Hindlimb muscle (tissue), 1 donor: ENCODE measurements at places on chromosomes 1 and 21. TPM values are rescaled to one million over a fixed set of nuclear protein-coding genes. Genes with fewer than 3 reads are reported as not detected.

DNA sequence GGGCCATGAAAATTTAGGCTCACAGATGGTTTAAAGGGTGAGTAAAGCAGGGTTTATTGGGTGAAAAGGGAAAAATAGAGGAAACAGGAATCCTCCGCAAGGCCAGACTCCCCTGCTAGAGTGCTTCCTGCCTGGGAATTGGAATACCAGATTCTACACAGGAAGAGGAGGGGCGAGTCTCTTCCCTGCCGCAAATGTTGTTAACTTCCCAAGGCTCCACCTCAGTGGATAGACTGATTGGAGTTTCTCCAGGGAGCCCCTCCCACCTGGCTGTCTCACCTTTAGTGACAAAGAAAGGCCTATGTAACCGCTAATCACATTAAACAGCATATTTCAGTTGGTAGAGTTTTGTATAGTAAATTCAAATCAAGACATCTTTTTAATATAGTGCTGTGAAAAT lies 1450.1 kb downstream of the KCNT2 start:
- no peak for DNase-seq

Gene BOLA1
- polyA plus RNA-seq = 14.4 TPM

Gene ZNF124
- 6.7 TPM for polyA plus RNA-seq

Gene FAM110D
- polyA plus RNA-seq = 0.98 TPM

- DNase-seq = no peak
Observed at GRCh38 chr21:42688226-42688840, 34.9 kb downstream of the PDE9A start.

GRCh38 chr21:17519208-17519738 lies 6.4 kb downstream of the CXADR start:
- no peak for DNase-seq

Gene FTCD
- polyA plus RNA-seq = 1.1 TPM

GRCh38 chr1:243346016-243346415 lies 90.2 kb downstream of the SDCCAG8 start:
- DNase-seq = no peak

Gene COL24A1
- polyA plus RNA-seq = 3.8 TPM

DNA sequence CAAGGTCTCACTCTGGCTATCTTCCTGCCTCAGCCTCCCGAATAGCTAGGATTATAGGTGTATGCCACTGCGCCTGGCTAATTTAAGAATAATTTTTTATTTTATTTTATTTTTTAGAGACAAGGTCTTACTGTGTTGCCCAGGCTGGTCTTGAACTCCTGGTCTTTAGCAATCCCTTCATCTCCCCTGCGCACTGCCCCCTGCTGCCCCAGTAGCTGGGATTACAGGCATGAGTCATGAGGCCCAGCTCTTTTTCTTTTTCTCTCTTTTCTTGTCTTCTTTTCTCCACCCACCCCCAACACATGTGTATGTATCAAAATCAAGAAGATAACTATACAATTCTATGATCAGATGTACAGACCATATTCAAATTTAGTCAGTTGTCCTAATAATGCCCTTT lies 87.2 kb downstream of the PEX14 start:
- DNase-seq = no peak

DNA sequence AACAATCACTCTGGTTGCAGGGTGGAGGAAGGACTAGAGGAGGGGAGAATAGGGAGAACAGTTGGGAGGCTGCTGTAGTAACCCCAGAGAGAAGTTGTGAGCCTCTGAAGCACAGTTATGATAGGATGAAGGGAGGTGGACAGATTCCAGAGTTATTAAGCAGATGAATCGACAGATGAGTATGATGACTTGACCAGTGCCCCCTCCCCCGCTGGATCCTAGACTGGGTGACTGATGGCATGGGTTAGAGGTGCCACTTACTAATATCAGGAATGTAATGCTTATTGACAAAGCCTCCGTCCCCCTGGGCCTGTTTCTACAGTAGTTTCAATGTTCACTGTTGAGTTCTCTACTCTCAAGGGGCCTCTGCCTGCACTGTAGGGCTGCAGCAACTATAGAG lies 14.0 kb upstream of the TIPRL start:
- DNase-seq = no peak

GRCh38 chr1:37425221-37425620 lies 49.2 kb upstream of the ZC3H12A start:
- no peak for DNase-seq

Gene CLEC20A
- polyA plus RNA-seq = not detected

Gene LRRC53
- not detected for polyA plus RNA-seq

Gene KRTAP7-1
- polyA plus RNA-seq = not detected

DNA sequence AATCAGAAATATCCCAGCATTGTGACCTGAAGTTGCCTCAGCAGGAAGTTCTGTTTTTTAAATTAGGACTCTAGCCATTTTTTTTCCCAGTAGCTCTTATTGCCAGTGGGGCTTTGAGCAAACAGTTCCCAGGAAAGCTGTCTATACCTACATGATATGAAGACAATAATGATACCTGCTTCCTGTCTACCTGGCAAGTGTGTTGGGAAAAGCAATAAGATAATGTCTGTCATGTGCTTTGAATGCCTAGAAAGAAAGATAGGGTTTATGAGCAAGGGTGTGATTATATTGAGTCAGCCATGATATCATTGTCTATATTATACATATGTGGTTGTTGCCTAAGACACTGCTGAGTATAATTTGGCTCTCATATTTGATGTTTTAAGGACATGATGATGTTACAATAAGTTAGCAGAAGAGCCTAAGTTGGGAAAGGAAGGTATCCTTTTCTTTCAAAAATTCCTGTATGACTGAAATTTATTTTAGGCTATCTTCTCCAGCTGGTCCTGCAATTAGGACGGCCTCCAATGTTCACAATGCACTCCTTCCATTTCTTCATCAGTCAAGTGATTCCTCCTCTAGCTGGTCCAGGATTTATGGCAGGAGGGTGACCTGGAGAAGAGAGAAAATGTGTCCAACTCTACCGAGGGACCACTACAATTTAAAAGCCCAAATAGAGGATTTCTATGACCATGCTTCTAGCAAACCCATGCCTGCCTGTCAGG lies 99.6 kb upstream of the CDC42BPA start:
- DNase-seq = peak; percentile 61

- no peak for DNase-seq
Observed at GRCh38 chr1:70504176-70504820, 93.2 kb downstream of the CTH start.

DNA sequence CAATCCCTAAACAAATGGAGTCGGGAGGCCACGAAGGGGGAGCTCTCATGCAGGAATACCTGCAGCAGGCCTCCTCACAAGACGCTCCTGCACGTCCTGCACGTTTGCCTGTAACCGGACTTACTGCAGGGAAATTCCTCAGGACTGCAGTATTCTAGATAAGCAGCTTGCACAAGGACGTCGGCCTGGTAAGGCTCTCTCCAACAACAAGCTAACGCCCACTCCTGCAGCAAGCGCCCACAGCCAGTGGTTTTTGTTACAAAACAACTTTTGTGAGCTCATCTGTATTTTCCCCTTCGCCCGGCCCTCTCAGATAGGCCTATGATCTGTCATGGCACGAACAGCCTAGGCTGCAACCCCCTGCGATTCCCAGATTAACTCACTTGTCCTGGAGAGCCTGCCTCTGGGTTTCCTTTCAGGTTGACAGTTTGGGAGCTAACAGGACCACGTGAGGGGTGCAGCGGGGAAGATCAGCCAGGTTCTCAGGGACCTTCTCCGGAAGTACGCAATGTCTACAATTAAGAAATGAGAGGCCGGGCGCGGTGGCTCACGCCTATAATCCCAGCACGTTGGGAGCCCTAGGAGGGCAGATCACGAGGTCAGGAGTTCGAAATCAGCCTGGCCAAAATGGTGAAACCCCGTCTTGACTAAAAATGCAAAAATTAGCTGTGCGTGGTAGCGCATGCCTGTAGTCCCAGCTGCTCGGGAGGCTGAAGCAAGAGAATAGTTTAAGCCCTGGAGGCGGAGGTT lies 921 bp upstream of the MIB2 start:
- DNase-seq = no peak

DNA sequence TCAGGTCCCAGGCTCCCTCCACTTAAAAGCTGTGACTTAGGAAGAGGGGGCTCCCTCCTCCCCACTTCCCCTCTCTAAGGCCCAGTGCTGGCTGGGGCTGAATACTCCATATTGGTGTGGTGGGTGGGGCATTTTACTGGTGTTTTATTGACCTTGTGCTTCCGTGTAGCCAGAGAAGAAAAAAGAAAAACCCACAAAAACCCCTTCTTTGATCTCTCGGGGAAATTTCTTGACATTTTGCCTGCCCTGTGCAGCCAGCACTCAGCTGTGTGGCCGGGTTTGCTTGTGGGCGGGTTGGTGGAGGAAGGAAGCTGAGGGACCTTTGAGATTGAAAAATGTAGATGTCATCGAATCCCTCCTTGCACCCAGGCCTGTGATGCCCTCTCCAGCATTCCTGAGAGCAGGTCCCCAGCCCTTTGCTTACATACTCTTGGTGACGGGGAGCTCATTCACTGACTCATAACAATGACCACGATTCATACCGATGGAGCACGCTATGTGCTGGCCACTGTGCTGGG lies 24.8 kb downstream of the TNFRSF8 start:
- no peak for DNase-seq

- DNase-seq = no peak
Observed at GRCh38 chr1:159860456-159860855, 2.0 kb downstream of the VSIG8 start.

Gene PLPPR4
- polyA plus RNA-seq = 8.8 TPM

DNA sequence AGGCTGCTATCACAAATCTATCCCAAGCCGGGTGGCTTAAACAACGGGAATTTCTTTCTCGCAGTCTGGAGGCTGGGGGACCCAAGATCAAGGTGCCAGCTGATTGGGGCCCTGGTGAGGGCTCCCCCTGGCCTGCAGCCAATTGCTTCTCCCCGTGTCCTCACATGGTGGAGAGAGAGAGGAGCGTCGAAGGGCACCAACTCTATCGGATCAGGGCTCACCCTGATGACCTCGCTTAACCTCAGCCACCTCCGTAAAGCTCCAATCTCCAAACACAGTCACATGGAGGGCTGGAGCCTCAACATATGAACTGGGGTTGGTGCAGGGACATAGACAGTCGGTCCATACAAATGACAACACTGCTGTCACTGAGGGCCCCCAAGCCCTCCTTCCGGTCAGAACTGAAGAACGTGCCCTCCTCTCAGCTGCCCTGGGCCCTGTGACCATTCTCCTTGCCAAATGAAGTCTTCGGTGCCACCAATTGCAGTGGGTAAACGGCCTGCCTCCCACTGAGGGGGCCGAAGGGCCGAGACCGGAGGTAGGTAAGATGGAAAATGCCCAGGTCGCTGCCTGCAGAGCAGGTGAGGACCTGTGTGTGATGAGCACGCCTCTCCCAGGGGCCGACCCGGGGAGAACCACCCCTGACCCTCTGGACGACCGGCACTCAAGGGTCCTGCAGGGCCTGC lies 211.0 kb downstream of the TOMM20 start:
- DNase-seq = no peak

Gene HTR6
- not detected for polyA plus RNA-seq

DNA sequence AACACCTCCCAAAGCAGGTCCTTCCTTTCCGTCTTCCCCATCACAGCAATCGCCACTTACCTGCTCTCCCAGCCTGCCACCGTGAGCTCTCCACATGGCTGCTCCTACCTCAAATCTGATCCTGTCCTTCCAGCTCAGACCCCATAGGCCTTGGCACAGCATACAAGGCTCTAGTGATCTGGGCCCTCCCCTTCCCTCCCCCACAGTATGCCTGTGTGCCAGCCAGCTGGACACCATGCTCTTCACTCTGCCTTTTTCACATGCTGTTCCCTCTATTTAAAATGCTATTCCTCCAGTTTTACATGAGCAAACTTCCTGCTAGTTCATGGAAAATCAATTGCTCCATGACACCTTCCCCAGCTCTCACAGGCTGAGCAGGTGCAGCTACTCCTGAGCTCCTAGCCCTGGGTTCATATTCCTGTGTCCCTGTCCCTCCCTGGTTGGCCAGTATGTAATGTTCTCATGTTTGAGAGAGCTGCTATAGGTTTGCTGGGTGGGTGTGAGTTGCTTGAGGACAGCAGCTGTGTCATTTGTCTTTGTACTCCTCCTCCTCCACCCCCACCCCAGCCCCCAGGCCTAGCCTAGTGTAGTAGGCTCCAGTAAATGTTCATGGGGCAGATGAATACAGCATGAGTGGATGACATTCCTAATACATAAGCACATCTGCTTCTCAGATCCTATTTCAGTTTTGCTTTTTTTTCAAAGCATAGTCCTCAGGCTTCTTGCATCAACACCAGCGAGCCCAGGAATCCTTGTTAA lies 6.3 kb upstream of the TNNT2 start:
- DNase-seq = no peak

DNA sequence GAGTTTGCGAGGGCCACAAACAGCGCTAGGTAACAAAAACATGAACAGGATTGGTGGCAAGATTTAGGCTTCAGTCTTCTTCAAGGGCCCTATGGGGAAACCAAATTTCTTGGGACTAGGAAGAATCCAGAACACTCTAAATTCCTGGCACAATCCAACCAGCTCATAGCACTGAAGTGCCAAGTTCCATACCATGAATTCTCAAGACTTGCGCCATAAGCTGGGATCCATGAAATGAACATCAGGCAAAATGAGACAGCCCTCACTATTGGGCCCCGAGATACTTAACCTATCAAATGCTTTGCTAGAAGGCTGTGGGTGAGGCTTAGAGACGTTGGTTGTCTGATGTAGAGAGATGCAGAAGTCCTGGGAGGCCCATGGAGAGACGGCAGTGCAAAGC lies 322.1 kb downstream of the PAPPA2 start:
- no peak for DNase-seq

DNA sequence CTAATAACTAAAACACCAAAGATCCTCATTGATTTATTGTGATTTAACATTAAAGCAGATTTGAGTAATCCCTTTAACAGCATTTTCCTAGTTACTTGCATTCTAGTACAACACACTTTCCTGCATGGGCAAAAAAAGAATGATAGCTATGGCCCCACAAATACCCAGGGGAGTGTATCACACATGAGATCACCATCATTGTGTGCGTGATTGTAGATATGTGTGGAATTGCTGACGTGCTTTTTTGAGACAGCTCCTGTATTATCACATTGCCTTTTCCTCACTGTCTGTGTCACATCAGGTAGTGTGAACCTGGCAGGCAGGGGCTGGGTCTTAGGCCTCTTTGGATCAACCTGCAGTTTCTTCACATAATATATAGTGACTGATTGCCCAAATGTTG lies 48.5 kb upstream of the SAMD13 start:
- DNase-seq = no peak

- peak; percentile 18 for DNase-seq
Observed at GRCh38 chr1:226061068-226061840, 1.3 kb upstream of the H3-3A start.

Gene OTUD7B
- polyA plus RNA-seq = 14.6 TPM

DNA sequence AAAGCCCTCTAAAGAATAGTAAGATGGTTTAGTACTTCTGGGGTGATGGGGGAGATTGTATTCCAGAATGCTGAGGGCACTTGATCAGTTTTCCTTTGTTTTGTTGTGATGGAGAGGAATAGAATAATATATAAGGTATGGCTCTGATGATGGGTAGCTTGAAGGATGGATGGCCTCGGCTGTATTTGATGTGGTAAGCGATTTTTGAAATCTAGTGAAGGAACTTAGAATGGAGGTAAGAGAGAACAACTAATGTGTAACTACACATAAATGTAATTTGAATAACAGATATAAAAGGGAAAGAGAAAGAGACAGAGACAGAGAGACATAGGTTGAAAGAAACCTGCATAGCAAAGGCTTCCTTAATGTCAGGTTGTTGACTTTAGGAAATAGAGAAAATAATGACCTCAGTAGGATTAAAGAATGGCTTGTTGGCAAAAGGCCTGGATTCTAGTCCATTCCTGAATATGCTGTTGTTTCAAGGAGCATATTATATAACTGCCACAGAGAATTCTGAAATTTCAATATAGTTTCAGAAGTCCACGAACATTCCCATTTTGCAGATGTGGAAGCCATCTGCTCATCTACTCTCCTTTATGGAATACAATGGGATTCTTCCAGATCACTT lies 58.7 kb downstream of the NIBAN1 start:
- no peak for DNase-seq

Gene SLC16A4
- polyA plus RNA-seq = 11.6 TPM
